Sciatic nerve (tissue), 2 donors: ENCODE measurements at places on chromosomes 4 and X. TPM values are rescaled to one million over a fixed set of nuclear protein-coding genes. Genes with fewer than 3 reads are reported as not detected.

GRCh38 chrX:155127465-155127864, 56.2 kb downstream of the BRCC3 start:
- DNase-seq: no peak

GRCh38 chr4:60805500-60806313, 394.4 kb upstream of the ADGRL3 start:
- DNase-seq: no peak

DNA sequence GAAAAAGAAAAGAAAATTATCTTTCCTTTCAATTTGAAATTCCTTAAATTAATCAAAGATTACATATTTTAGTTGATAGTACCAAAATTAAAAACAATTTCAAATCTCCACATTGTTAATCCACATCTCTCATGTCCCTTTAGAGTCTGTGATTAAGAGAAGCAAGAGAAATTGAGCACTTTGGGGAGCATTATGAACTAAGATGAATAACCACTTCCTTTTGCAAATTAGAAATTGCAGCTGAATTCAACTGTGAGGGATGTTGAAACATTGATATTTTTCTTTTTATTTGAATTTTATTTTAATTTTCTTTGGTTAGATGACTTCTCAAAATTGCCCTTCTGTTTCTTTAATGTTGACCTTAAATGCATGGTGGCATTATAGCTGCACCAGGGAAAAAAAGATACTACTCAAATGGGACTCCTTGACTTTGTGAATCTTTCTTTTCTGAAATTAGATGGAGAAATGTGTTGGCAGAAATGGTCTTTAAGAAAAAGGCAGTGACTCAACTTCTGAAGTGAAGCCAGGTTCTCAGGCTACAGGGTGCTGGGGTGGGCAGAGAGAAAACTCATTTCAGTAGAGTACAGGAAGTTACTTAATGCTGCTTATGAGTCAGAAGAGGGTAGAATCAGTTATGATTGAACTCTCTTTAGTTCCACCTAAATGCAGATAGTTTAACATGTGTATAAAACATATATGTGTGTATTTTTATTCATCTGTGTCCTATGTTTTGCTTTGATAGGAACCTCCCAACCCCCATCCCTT, 92.0 kb upstream of the TNIP3 start:
- DNase-seq: no peak

DNA sequence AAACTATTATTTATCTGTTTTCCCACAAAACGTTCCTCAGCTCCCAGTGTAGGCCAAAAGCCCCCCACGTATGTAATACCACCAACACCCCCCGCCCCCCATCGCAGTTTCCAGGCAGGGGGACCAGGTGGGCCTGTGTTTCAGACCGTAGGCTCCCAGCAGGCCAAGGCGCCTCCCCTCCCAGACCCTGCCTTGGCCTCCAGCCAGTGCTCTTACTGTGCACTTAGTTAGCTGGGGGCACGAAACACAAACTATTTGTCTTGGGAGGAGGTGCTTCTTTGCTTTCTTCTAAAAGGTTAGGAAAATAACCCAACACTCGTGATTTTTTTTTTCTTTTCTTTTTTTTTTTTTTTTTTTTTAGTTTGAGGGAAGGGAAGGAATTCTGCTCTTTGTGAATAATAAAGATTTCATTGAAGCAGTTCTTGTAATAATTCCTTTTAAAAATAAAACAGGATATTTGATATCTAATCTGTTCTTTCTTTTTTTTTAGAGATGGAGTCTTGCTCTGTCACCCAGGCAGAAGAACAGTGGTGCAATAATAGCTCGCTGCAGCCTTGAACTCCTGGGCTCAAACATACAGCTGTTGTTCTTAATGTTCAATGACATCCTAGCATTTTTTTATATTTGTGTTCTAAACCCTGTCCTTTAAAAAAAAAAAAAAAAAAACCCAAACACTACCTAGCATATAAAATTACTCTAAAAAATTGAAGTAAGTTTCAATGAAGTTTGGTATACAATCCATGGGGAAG, 83.0 kb upstream of the CLDN34 start:
- peak; percentile 53 for DNase-seq

GRCh38 chr4:25903900-25904747, 9.9 kb upstream of the SMIM20 start:
- DNase-seq: no peak

- no peak for DNase-seq
These were observed 515.7 kb downstream of the BCOR start for GRCh38 chrX:39582091-39582490.

Gene MAGEA12
- not detected for total RNA-seq

- no peak for DNase-seq
These were observed 92.8 kb downstream of the COL25A1 start for GRCh38 chr4:109209647-109210046.

Gene NLGN4X
- total RNA-seq: 17.9 TPM

- no peak for DNase-seq
These were observed 172.9 kb downstream of the PRDM5 start for GRCh38 chr4:120749445-120750151.

Gene BST1
- 9.1 TPM for total RNA-seq

DNA sequence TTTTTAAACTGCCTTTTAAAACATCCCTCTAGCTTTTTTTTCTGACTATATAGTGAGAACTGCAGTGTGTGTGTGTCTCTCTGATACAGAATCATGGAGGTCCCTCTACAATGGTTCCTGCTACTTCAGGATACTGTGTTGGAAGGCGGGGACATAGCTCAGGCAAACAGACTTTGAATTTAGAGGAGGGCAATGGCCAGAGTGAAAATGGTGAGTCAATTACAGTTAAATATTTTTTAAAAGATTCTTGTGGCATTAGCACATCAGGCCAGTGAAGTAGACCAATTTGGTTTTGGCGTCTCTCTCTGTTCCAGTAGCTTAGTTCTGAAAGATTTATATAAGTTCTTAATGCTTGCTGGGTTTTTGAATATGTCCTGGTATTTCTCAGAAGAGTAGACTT, 47.1 kb downstream of the ALG13 start:
- DNase-seq: no peak

DNA sequence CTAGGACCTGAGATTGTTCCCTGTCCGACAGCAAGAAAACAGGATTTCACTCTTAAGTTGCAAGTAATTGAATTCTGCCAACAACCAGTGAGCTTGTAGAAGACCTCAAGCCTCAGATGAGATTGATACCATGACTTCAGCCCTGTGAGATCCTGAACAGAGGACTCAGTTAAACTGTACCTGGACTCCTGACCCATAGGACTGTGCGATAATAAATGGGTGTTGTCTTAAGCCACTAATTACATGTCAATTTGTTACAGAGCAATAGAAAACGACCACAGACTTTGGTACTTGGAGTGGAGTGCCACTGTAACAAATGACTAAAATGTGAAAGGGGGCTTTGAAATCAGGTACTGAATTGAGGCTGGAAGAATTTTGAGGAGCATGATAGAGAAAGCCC, 12.0 kb downstream of the PBDC1 start:
- DNase-seq: no peak

Gene TMPRSS11F
- not detected for total RNA-seq

Gene COL25A1
- 6.2 TPM for total RNA-seq

DNA sequence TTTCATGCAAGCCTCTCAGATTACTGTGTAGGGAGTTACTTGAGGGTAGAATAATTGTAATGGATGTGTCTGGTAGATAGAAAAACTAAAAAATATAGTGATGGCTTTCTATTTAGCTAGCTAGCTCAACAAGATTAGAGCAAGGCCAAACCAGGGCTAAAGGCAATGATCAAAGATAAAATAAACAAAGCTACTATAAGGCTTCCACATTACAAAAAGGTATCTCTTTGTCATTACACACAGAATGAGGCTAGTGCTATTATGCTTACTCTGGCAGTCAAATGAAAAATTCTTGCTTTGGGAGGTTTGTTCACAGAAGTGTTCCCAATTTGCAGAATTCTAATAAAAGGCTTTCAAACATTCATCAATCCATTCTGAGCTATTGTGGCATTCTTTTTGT, 121.6 kb upstream of the HTR2C start:
- DNase-seq: no peak
